A172 (cell line): ENCODE measurements at places on chromosomes 4 and X. TPM values are rescaled to one million over a fixed set of nuclear protein-coding genes. Genes with fewer than 3 reads are reported as not detected.

CHRDL1 gene
- total RNA-seq: not detected in 2 replicates

RBMXL3 gene
- not detected in 2 replicates for total RNA-seq

DNA sequence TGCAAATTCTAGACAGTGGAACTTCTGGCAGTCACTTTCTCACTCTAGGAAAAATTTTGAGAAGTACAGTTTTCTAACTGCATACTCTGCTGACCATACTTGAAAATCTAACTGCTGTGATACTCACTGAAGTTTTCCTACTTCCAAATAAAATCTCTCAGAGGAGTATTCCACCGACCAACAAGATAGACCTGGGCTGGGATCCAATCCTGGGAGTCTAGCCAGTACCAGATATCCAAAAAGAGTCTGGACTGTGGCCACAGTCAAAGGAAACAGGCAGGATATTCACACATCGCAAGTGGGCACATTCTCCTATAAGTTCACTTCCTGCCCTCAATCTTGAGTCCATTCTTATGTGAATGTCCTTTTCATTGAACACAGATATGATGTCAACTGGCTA lies 1138.7 kb upstream of the PCDH7 start:
- DNase-seq: no peak

DNA sequence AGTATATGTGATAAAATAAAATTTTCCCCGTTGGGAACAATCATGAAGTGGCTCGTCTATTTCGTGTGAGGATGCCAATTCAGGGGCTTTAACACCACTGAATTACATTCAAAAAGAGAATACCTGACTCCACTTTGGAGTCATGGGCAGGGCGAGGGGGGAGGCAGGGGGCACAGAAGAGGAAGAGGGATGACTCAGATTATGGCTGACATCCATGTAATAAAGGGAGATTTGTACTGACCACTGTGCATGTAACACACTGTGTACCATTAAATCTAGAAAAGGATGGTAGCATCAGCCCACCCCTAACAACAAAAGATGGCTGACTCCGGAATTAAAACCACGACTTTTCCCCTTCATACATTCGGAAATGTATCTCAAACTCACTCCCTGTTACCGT lies 1.3 kb downstream of the SLC9A7 start:
- DNase-seq: peak; percentile 29

DNA sequence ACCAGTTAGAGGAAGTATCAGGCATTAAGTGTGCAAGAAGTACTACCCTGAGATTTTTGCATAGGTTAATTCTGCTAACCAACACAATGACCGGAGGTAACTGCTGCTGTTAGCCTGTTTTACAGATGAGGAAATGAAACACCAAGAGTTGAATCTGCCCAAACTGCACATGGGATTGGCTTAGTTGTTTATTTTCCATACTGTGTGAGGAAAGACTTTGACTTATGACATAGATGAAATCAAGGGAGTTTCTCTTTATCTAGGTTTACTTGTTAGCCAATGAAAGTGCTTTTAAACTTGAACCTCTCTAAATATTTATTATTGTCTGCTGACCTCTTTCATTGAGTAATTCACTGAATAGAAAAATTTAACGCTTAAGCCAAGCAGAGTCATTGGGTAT lies 10.3 kb downstream of the GUCY1B1 start:
- DNase-seq: no peak

SLC9B1 gene
- total RNA-seq: 0.10 and 0.43 TPM in 2 replicates

DNA sequence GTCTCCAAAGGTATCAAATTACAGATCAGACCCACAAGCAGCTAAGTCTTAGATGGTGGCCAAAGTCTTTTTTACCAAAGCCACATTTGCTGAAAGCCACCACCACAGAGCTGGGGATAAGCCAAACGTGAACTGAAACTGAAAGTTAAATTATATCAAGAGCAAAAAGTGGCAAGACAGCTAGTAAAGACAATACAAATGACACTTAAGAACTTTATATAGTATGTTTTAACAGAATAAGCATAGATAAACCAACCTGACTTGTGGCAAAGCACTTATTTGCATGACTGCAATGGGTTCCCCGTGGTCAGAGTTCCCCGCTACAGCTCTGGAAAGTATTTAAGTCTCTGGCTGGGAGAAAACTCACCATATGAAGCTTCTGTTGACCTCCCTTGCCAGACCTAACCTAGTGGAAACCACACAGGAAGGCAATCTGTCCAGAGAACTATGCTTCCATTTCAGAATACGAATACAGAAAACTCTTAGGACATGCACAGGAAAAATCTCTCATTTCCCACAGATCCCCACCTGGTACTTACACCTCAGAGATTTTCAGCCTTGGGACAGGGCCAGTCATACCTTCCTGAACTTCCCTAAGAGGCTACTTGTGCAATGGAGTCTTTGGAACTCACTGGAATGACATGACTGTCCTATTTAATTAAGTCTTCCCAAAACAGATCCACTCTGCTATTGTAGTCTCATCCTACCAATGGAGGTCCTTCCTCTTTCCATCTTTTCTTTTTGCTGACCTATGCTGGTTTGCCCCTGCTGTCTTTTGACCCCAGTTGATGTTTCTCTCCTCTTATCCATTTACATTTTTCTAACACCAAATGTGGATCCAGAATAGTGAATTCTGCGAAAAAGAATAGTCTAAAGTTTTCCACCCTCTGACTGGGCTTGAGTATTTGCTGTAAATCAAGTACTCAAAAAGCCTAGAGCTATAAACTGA lies 225.1 kb downstream of the NR3C2 start:
- DNase-seq: no peak

CDKL2 gene
- not detected in 2 replicates for total RNA-seq

SPANXD gene
- total RNA-seq: not detected in 2 replicates

DNA sequence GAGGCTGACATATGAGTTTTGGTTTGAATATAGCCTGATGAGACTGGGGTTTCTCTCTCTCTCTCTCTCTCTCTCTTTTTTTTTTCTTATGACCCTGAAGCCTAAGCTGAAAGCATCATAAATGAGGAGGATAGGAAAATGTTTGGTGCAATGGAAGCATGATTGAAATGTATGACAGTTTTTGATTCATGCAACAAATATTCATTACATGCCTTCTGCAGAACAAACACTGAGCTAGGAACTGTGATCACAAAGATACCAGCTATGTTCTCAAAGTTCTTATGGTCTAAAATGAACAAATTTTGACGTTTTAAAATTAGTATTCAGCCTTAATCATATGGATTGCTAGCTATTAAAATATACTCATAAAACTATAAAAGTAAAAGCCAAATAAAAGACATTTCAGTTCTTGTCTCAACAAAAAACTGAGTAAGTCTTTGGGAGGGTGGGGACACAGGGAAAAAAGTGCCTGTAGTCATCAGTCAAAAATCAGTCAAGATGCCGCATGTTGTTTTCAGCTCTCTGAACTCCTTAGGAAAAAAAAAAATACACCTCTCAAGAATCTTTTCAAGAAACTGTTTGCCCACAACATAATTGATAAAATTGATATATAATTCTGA lies 57.2 kb downstream of the NKX6-1 start:
- no peak for DNase-seq

GRCh38 chr4:114659386-114660008 lies 60.9 kb downstream of the UGT8 start:
- DNase-seq: peak; percentile 67

GRCh38 chr4:41538017-41538733 lies at the start of gene LIMCH1:
Gene LIMCH1, plus strand, starts transcription at chr4:41538157. Its CDS starts 67,839 bp downstream, at chr4:41605996.
- DNase-seq: peak; percentile 70

DNA sequence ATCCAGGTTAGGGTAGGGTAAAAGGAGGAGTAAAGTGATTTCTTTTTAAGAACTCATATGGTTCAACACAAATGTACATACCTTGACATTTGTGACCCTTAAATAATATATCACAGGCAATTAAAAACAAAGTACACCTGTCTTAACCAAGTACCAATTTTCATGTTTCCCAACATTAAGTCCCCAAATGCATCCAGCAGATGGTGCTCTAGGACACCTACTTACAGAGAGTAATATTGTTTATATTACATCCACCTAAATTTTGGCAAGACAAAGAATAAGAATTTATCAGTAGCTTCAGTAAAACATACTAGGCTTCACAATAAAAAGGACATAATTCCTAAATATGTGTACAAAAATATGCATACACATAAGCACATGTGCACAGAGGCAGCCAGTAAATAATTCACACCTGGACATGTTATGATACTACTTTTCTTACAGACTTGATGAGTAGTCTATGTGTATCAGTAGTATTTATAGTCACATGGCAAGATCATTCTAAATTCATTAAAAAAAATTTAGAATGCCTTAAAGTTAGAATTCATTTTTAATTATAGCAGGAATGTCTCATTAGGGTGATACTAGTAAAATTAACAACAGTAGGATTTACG lies 219.7 kb downstream of the DCLK2 start:
- peak; percentile 50 for DNase-seq

APLN gene
- 0.31 and 0.65 TPM in 2 replicates for total RNA-seq
